ENCODE measurements at places on chromosomes 4 and X.

DNA sequence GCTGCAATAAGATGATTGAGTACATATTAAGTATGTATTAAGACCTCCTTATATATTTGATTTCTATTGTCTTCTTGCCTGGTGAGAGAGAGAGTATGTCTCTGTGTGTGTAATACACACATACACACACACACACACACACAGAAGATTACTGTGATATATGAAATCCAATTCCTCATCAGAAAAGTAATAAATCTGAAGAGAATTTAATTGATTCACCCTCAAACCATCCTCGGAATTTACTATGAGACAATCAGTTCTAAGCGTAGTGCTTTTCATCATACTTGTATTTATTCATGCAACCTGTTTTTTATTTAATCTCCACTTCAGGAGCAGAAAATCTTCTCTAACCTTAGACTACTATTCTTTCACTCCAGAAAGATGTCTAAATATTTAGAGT, 62.3 kb upstream of the TLL1 start:
- DNase-seq: no peak

- no peak for DNase-seq
Observed at GRCh38 chrX:34638116-34638515, 19.0 kb downstream of the TMEM47 start.

- no peak for DNase-seq
Observed at GRCh38 chr4:14646831-14647230, 355.4 kb upstream of the CPEB2 start.

GRCh38 chr4:137039370-137039769, 492.9 kb downstream of the PCDH18 start:
- no peak for DNase-seq
